CD4-positive, alpha-beta T cell treated with Interleukin-12 subunit alpha and Interleukin-12 subunit beta, for 1 hour (primary cell): ENCODE measurements at places on chromosomes 16 and 17.

- no peak for DNase-seq
Measured at GRCh38 chr16:14043278-14043677, 27.8 kb upstream of the MRTFB start.

- peak; percentile 31 for DNase-seq
Measured at GRCh38 chr16:85330694-85331188, 218.5 kb upstream of the CIBAR2 start.

GRCh38 chr17:48952904-48953303 lies 8.3 kb upstream of the SNF8 start:
- DNase-seq = no peak

- DNase-seq = no peak
Measured at GRCh38 chr16:10575506-10576130, 4.8 kb downstream of the EMP2 start.

DNA sequence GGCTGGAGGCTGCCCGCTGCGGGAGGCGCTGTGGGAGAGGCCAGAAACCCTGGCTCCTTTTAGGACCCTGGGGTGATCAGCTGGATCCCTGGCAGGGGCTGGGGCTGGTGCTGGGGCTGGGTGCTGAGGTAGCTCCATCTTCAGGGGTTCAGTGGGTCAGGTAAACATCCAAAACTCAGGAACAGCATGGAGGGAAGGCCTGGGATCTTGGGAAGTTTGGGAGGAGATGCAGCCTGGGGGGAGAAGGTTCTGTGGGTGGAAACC lies 21.0 kb downstream of the ADGRG5 start:
- no peak for DNase-seq

DNA sequence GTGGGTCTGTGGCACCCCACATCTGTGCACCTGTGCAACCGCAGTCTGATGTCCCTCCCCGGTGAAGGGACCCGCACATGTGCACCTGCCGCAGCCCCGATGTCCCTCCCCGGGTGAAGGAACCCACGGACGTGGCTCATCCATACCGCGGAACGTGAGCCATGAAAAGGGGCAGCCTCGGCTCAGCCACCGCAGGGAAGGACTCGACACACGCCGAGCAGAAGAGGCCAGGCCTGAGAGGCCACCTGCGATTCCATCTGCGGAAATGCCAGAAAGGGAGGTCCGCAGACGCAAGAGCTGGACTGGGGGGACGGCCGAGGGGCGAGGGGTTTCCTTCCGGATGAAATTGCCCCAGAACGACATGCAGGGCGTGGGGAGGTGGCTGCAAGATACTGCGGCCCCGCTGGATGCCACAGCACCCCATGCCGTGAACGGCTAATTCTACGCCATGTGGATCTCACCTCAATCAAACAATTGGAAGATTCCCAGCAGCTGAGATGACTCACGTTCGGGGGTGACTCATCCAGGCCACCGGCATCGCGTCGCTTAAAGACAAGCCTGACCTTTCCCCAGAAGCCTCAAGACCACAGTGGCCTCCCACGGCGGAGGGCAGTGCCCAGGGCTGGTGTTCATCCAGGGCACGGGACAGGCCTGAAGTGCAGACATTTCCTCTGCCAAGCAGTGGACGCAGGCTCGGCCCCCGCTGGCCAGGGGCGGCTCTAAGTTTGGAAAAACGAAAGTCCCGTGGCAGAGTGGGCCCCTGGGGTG lies 21.0 kb downstream of the SOX8 start:
- peak; percentile 47 for DNase-seq

- no peak for DNase-seq
Measured at GRCh38 chr16:67312719-67313118, 13.8 kb downstream of the KCTD19 start.

DNA sequence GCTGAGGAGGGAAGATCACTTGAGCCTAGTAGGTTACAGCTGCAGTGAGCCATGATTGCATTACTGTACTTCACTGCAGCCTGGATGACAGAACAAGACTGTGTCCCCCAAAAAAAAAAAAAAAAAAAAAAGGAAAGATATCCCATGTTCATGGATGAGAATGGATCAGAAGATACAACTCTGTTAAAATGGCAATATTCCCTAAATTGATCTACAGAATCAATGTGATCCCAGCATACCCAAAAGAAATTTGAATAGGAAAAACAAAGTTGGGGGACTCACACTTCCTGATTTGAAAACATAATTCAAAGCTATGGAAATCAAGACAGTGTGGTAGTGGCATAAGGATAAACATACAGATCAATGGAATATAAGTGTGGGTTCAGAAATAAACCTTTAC lies 12.7 kb upstream of the KANSL1 start:
- DNase-seq = no peak

DNA sequence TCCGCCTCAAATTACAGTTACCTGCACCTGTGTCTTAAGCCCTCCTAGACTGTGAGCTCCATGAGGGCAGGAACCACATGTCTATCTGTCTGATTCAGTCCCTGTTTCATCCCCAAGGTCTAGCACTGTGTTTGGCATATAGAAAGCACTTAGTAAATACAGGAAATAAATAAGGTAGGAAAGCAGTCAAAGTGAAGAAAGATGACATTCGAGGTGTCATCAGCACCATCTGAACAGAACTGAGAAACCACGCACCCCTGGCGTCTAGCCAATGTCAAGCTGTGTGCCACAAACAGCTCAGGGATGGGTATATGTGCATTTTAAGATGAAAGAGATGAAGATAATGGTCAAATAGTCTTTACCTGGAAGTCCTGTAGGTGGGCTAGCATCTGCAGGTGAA lies 79.6 kb upstream of the ATP2A3 start:
- peak; percentile 69 for DNase-seq

GRCh38 chr17:29585080-29585751 lies 4.2 kb downstream of the GIT1 start:
- peak; percentile 52 for DNase-seq

DNA sequence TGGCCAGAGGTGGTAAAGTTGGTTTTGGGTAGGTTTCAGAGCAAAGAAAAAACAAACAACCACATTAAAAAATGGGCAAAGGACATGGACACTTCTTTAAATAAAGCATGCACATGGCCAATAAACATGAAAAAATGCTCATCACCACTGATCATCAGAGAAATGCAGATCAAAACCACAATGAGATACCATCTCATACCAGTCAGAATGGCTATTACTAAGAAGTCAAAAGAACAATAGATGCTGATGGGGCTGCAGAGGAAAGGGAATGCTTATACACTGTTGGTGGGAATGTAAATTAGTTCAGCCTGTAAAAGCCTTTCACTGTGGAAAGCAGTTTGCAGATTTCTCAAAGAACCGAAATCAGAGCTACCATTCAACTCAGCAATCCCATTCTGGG lies 598.4 kb upstream of the SOX9 start:
- DNase-seq = no peak

- DNase-seq = no peak
Measured at GRCh38 chr17:30318155-30318554, 15.7 kb downstream of the TMIGD1 start.

GRCh38 chr17:41538565-41538991 lies 10.5 kb upstream of the KRT19 start:
- no peak for DNase-seq

- DNase-seq = no peak
Measured at GRCh38 chr17:21330436-21331160, 45.6 kb upstream of the KCNJ12 start.

- peak; percentile 6 for DNase-seq
Measured at GRCh38 chr17:56499799-56500388, 93.6 kb upstream of the NOG start.

- no peak for DNase-seq
Measured at GRCh38 chr17:50952013-50952412, 85.9 kb upstream of the TOB1 start.

DNA sequence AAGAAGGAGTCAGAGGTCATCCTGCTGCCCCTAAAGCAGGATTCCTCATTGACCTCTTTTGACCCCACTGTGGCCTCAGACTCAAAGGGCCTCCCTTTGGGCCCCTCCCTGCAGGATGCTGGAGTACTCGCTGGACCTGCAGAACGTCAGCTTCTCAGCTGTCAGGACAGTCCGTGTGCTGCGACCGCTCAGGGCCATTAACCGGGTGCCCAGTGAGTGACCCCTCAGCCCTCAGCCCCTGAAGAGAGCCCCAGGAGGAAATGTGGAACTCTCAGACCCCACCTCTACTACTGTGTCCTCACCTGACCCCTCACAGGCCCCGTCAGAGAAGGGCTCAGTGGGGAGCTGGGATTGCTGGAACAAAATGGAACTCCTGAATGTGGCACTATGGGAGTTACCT lies 9.1 kb downstream of the CACNA1G start:
- DNase-seq = no peak

DNA sequence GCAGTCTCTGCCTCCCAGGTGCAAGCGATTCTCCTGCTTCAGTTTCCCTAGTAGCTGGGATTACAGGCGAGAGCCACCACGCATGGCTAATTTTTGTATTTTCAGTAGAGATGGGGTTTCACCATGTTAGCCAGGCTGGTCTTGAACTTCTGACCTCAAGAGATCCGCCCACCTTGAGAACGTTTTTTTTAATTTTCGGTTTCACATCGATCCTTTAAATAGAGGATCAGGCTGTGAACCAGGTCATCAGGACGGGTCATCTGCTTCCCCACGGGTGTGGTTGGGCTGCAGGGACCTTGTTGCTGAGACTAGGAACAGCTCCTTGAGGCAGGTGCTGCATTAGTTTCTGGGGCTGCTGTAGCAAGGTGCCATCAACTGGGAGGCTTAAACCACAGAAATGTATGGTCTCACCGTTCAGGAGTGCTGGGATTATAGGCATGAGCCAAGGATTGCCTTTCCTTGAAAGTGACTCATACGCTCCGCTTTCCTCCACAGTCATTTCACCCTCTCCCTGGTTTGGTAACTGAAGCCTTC lies 7.9 kb upstream of the NAGPA start:
- DNase-seq = no peak

DNA sequence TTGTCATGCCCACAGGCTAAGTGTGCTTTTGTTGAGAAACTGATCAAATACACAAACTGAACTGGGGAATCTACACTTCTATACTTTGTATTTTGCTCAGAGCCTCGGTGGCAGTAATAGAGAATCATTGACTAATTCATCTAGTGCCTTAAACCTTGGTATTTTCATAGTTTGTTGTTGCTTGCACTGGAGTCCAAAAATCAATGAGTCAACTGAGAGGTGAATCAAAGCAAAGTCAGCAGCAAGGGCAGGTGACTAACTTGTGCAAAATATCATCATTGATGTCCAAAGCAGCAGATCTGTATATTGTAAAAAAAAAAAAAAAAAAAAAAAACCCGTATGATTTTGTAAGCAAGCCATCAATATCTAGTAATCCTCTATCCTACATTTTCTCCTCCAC lies 296.4 kb downstream of the MAP2K6 start:
- DNase-seq = no peak

DNA sequence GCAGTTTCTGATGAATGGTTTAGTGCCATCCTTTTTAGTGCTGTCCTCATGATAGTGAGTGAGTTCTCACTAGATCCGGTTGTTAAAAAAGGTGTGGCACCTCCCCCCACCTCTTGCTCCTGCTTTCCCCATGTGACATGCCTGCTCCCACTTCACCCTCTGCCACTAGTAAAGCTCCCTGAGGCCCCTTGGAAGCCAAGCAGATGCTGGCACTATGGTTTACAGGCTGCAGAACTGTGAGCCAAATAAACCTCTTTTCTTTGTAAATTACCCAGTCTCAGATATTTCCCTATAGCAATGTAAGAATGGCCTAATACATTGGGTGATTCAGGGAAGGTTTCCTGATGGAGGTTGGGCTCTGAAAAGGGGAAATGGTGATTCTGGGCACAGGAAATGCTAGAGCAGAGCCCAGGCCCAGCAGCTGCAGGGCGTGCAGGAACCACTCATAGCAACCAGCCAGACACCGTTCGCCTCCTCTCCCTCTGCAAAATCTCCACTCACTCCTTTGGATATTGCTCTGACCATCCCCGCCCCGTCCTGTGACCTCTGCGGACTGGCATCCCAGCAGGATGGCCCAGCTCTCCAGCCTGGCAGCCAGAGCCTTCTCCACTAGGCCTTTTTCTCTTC lies 2.6 kb upstream of the ADORA2B start:
- DNase-seq = no peak

GRCh38 chr16:4183237-4184037 lies 58.4 kb downstream of the SRL start:
- peak; percentile 89 for DNase-seq

GRCh38 chr16:66150698-66151482 lies 215.6 kb upstream of the CDH5 start:
- peak; percentile 7 for DNase-seq

DNA sequence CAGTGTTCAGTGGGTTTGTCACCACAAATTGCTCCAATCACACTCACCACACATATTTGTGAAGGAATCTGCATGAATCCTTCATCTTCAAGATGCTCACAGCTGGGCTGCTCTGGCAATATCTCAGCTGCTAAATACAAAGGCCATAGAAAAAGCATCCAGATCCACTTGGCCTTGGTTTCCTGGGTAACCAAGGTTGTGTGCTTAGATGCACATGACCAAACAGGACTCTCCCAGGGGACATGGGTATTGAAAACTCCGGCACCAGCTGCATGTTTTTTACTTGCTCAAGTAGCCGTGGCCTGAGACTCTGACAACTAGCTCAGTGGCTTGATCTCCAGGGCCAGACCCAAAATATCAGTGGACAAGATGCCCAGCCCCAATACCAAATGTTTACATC lies 131.3 kb downstream of the CBLN1 start:
- DNase-seq = no peak

- no peak for DNase-seq
Measured at GRCh38 chr17:68511254-68511670, 968 bp upstream of the PRKAR1A start.

DNA sequence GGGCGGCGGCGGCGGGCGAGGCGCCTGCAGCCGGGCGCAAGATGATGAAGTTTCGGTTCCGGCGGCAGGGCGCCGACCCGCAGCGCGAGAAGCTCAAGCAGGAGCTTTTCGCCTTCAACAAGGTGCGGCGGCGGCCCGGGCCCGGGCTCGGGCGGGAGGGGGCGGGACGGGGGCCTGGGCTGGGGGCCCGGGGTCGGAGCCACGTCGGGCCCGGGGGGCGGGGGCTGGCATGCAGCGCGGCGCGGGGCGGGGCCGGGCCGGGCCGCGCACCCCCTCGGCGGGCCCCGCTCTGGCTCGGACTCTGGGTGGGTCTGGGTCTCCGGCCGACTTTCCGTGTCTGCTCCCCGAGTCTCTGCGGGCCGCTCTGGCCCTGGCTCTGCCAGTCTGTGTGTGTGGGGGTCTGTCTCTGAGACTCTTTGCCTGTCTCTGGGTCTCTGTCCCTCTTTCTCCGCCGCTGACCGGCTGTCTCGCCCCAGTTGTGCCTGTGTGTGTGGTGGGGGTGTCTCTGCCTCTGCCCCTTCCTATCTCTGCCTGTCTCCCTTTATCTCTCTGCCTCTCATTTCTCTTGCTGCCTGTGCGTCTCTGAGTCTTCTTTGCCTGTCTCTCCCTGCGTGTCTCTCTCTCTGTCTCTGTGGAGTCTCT lies 328 bp downstream of the LLGL1 start:
- DNase-seq = no peak

- DNase-seq = no peak
Measured at GRCh38 chr17:28746611-28747050, 2.8 kb downstream of the TRAF4 start.
